Kidney (tissue), 22 donors: ENCODE measurements at places on chromosomes 3 and 15. TPM values are rescaled to one million over a fixed set of nuclear protein-coding genes. Genes with fewer than 3 reads are reported as not detected.

DNA sequence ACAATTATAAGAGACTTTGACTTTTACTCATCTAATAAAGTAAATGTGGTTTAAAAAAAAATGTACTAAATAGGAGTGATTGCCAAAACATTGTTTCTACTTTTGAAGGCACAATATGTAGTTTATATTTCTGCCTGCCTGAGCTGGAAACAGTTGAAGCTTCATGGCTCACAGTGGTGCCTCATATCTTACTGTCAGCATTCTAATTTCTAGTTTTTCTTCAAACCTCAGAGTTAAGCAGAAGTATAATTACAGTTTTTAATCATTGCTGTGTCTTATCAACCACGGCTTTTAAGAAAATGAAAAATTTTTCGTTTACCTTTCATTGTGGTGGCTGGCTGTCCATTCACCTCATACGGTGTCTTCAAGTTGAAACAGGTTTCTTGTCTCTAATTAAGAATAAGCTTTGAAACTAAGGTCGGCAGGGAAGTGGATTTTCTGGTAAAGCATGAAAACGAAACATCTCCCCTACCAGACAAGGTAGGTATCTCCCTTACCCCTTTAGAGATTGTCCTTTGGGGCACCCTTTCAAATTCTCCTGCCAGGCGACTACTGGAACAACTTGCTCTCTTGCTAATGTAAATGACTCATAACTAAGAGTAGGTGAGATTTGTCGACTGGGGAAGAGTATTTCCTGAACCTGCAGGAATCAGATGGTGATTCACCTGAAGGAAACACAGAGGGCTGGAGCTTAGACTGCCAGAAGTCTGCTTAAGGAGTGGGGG is at the start of gene GPR87:
Gene GPR87, minus strand, starts transcription at position 554 of the 725 bp plus-strand sequence. CDS start 16,720 bp downstream, outside the sequence.
- DNase-seq, result no peak

GRCh38 chr15:101459579-101460300 is 29.8 kb downstream of the PCSK6 start:
- DNase-seq, result no peak

GRCh38 chr3:24683633-24684384 is 189.2 kb upstream of the THRB start:
- no peak for DNase-seq

DNA sequence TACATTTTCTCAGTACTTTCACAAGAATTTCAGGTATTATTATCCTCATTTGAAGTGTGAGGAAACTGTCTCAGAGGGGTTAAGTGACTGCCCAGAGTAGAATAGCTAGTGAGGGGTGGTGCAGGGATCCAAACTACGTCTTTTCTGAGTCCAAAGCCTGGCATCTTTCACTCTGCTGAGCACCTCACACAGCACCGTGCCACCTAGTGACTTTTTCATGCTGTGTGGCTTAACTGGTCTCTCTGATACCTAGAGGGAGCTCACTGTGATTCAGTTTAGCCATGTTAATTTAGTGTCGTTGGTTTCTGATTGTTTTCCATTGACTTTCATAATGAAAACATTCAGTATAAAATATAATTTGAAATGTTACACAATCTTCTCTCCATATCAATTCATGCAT is 91.4 kb upstream of the NLGN1 start:
- DNase-seq, result no peak

GRCh38 chr3:120198305-120198878 is 86.6 kb downstream of the GPR156 start:
- no peak for DNase-seq

- no peak for DNase-seq
Observed at GRCh38 chr3:105722943-105723556, 145.8 kb downstream of the CBLB start.

DNA sequence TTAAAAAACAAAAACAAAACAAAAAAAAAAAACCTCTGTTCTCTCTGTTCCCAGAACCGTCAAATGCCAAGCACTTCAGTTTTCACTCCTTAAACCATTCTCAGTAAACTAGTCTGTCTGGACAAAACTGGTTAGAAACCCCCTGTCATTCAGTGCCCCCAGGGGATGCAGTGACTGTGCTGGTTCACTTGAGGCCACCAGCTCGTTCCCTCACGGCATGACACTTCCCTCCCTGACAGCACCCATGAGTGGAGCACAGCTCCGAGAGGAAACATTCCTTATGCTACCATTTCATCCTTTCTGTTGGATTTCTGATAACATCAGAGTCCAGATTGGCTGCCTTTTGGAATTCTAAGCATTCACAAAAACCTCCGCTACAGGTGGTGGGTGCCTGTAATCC is 244.0 kb upstream of the TPM1 start:
- DNase-seq, result no peak

The C3orf80 gene
- 0.63 TPM for total RNA-seq

The CHRFAM7A gene
- 2.7 TPM for total RNA-seq
